ENCODE measurements at places on chromosomes 12 and 14.

DNA sequence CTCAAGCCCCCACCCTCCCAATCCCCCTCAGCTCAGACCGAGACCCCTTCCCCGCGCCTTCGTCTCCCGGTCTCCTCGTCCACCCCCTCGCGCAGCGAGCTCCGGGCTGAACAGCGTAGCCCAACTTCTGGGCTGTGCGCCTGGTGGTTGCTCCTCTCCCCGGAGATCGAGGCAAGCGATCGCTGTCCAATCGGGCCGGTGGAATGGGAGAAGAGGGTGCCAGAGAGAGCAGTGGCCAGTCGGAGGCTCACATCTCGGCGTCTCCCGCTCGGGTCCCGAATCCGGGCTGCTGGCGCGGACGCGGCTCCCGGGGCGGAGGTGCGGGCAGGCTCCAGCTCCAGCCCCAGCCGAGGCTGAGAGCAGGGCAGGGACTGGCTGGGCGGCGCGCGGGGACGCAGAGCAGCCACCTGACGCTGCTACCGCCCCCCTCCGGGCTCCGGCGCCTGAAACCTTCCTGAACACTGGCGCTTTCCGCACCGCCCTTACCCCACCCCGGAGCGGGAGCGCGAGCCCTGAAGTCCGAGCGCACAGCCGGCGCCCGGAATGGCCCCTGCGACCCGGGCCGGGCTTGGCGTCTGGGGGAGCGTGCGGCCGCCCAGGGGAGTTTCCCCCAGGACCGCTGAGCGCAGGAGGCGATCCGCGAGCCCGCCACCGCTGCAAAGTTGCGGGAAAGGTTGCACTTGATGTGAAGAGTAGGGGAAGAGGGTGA lies 508 bp upstream of the KCNH5 start:
- no peak for DNase-seq

DNA sequence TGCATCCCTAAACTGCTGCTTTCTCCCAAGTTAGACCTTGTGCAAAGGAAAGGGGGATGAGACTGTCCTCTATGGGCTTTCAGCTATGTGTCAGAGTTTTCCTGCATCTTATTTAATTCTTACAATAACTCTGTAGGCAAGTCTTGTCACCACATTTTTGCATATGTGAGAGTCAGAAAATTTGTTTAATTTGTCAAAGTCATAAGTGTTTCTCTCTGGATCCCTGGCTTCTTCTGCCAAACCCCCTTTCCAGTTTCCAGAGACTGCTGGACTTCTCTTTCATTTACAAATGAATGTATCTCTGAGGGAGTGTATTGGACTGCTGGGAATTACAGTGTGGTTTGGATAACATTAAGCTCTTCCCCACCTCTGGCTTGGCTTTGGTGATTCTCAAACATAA lies 877.6 kb upstream of the SEL1L start:
- no peak for DNase-seq

DNA sequence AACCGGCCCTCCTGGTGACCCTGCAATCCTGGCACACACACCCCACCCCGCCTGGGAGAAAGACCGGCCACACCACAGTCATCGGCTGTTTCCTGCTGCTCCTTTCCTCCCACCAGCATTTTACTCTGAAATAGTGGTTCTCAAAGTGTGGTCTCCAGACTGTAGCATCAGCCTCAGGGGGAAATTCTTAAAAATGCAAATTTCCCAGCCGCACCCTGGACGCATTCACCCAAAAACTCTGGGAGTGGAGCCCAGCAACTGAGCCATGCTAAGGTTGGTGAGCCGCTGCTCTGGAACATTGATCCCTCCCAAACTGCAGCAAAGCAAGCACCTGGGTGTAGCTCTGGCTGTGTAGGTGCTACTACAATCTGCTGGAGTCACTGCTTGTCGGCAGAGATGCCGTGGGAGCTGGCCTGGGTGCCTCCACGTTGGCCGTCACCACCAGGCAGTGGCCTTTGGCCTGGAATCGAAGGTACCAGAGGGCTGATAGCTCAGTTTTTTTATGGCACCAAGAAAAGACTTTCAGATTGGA lies 38.4 kb upstream of the BCL2L14 start:
- no peak for DNase-seq

DNA sequence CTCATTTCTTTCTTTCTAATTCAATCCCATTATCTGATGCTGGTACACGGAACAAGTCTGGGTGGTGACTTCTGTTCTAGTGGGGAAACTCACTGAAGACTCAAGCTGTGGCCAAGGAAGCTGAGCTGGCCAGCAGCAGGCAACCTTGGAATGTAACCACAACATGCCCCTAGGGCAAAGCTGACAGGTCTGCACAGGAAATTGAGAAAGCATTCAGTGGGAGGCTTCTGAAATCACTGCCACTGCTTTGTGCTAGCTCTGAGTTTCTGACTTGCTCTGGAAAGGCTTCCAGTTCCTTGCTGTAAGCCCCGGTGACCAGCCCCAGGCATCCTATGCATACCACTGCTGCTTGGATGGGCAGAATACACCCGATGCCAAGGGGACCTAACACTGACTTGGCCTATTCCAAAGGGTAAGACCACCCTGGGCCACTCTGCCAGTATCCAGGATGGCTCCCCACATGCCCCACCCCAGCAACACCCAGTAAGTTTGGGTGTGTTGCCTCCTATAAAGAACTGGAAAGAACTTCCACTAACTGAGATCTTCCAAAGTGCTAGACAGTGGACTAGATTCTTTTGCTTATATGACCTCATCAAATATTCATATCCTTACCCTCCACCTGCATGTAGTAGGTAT lies 84.5 kb upstream of the CDKN3 start:
- DNase-seq: no peak

DNA sequence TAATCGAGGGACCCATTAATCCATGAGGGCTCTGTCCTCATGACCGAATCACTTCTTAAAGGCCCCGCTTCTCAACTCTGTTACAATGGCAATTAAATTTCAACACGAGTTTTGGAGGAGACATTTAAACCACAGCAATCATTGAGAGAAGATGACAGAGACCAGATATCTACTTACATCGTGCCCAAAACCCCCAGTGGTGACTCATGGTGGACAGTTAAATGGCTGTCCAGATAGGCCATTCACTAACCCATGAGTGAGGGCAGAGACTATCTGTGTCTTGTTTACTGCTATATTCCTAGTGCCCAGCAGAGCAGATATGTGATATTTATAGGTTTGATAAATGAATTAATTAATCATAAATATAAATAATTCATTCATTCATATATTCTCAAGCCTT lies 20.0 kb upstream of the FLVCR2 start:
- no peak for DNase-seq

DNA sequence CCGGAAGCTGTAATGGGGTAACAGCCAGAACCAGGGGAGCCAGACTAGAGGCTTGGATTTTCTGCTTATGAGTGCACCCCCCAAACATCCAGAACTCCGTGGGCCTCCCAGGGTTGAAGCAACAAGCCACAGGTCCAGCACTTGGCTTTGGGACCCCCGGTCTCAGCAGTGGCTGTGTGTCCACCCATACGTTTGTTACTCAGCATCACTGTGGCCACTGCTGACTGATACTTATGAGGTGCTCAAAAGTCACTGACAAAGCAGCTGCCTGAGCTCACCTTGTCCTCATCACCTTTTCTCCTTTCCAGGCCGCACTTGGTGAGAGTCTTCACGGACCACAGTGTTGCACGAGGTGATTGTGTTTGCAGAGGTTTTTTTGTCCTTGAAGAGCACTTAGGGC lies 145.6 kb upstream of the RFLNA start:
- no peak for DNase-seq

GRCh38 chr14:23704890-23705289 lies 68.7 kb downstream of the DHRS2 start:
- DNase-seq: no peak

GRCh38 chr12:92465786-92466295 lies 236.9 kb upstream of the PLEKHG7 start:
- DNase-seq: no peak

DNA sequence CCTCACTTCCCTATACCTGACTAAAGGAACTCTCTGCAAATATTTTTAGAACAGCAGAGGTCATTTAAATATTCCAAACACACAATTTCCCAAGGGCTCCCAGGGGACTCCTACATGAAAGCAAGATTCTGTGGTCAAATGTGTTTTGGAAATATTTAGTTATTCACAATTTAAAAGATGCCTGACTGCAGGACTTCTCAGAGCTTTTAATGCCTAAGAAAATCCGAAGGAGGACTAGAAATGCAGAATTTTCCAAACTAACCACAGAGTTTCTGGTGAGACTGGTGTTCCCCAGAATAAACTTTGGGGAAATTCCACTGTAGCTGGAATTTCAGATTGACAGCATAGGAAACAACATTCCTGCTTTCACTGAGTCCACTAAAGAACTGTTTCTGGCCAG lies 84.8 kb upstream of the MAP1LC3B2 start:
- DNase-seq: no peak

DNA sequence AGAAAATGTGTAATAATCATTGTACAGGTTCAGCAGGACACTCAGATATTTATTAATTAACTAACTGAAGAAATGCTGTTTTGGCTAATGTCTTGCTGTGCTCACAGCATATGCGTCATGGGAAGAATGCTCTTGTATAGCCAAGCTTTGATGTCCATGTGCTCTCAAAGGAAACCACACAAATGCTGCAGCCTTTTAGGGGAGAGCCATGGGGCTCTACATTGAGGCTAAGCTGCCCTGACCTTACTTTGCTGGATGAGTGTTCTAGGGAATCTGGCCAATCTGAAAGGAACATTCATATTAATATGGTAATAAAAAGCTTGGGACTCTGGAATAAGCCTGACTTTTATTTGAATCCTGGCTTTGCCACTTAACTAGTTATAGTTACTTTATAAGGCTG lies 9.5 kb upstream of the CRADD start:
- no peak for DNase-seq

DNA sequence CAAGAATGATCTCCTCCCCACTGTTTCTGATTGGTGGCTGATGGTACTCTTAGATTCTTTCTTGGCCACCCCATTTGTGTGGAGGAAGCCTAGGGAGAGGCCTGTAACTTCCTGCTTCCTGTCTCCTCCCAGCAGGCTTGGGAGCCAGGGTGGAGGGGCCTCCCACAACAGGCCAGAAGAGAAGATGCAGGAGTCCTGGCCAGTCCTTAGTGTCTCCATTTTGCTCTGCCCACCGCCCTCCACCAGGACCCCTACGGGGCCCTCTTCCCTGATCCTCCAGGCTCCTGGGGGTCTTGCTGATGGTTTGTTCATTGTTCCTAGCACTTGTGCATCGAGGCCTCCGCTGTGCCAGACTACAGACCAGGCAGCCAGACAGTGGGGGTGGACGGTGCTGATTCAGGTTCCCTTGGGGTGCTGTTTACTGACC lies 6.8 kb downstream of the TSPAN9 start:
- DNase-seq: no peak

DNA sequence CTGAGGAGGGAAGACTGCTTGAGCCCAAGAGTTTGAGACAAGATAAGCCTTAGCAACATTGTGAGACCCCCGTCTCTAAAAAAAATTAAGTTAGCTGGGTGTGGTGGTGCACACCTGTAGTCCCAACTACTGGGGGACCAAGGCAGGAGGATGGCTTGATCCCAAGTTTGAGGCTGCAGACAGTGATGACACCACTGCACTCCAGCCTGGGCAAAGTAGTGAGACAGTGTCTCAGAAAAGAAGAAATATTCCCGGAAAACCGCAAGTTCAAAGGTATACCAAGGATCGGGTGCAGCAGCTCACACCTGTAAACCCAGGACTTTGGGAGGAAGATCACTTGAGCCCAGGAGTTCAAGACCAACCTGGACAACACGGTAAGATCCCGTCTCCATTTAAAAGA lies 5.8 kb downstream of the PTGES3 start:
- no peak for DNase-seq

- DNase-seq: no peak
These were observed 255.4 kb downstream of the DAD1 start for GRCh38 chr14:22333422-22334274.

GRCh38 chr12:128693115-128693514 lies 130.6 kb downstream of the SLC15A4 start:
- no peak for DNase-seq

DNA sequence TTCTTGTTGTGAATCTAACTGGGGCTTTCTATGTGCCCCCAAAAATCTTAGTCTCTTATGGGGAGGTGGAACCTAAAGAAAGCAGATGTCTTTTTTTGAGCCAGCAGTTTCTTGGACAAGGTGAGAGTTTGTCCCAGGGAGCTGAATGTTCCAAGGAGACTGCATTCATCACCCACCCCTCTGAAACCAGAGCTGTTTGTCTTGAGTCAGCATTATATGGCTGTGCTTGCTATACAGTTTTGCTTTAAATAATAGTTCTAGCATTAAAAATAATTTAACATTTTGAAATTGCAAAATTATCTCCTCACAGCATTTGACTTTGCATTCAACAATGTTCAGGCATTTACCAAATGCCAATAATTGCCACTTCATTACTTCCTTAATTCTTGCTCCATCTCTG lies 813.3 kb downstream of the BCL11B start:
- DNase-seq: no peak

- no peak for DNase-seq
These were observed 134.9 kb downstream of the SLC5A8 start for GRCh38 chr12:101074940-101075680.

- no peak for DNase-seq
These were observed 6.0 kb downstream of the OR10P1 start for GRCh38 chr12:55642669-55643068.

- DNase-seq: no peak
These were observed 770.7 kb upstream of the TMEM132C start for GRCh38 chr12:127496255-127496654.

DNA sequence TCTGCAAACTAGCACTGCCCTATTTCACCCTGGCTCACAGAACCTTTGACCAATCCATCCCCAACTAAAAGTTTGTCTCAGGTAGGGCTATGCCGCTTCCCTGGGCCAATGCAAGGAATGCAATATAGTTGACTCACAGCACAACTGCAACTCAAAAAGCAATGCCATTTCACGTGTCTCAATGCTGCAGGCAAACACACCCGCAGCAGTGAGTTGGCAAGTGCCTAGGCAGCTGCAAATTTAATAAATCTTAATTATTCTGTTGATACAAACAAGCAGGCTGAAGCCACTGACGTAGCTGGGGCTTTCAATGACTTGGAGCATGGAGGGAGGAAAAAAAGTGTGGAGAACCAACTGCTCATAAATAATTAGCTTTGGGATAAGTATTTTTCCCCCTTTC lies 87.9 kb downstream of the SYNE3 start:
- DNase-seq: no peak

GRCh38 chr12:56867216-56867615 lies 67.0 kb downstream of the SDR9C7 start:
- DNase-seq: no peak

DNA sequence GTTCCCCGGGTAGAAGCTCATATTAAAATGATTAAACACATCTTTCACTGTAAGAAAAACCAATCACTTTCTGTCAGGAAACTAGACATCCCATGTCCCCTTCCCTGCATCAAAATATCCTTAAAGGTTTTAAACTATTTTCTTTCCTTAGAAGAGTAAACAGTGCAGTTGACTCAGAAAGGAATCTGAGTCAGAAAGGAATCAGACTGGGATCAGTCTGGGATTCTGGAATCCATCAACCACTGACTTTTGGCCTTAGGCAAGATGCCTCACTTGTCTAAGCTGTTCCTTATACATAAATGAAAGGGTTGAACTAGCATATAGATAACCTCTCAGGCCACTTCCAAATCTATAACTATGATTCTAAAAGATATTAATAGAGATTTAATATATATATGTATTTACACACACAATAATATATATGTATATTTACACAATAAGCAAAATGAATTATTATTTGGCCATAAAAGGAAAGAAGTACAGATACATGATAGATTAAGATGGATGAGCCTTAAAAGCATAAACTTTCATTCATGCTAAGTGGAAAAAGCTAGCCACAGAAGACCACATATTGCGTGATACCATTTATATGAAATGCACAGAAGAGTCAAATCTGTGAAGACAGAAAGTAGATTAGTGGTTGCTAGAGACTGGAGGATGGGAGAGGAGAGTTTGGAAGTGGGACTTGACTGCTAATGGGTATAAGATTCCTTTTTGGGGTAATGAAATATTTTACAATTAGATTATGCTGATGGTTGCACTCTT lies 114.4 kb downstream of the SLC38A1 start:
- DNase-seq: no peak

All from activated T-helper 9 cell treated with anti-CD3 and anti-CD28 coated beads, Interleukin-2, amount 50 U/mL, for 16 hours (primary cell).